ENCODE measurements at places on chromosomes 6 and 20.
A peak's percentile ranks its signal among the peaks of the same experiment; 100 is the strongest.

DNA sequence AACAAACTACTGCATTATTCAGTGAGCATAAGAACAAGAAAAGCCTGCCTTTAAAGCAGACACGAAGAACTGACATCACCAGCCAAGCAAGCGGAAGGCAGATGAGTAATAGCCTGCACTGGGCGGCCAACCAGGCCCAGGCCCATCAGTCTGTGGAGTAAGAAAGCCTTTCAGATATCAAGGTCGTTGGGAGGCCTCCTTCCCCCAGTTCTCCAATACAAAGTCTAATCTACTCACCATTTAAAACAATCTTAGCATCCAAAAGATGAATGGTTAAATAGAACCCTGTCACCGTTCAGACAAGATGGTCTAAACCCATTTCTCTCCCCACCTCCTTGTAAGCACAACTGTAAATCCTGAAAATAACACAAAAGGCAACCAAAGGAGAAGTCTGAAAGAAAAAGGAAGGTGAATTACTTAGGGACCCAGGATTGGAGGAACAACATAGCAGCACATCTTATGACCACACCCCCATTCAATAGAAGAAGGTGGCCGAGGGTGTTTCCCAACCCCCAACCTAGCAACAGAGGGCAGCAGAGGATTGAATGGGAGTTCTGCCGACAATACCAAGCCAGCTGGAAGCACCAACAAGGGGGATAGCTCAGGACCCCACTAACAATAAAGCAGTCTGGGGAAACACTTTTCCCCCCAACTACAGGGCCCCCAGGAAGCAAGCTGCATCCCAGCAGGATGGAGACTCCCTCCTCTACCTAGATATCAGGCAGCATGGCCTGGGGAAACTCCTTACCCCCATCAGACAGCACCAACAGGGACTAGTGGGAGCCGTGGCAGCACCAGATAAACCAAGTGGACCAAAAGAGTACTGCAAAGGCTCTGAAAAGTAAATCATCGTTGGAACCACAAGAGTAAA, 67.9 kb downstream of the ZHX3 start:
- DNase-seq: no peak

DNA sequence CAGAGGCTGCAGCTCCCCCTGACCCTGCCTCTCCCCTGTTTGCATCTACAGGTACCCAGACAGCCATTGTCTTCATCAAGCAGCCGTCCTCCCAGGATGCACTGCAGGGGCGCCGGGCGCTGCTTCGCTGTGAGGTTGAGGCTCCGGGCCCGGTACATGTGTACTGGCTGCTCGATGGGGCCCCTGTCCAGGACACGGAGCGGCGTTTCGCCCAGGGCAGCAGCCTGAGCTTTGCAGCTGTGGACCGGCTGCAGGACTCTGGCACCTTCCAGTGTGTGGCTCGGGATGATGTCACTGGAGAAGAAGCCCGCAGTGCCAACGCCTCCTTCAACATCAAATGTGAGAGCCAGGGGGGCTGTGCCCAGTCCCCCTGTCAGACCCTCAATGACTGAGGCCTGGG, 42.1 kb upstream of the SRF start:
- DNase-seq: no peak

GRCh38 chr20:15977026-15977425, 596.2 kb downstream of the KIF16B start:
- no peak for DNase-seq

GRCh38 chr20:17568972-17569521, 828 bp upstream of the DSTN start:
- peak; percentile 1 for DNase-seq

DNA sequence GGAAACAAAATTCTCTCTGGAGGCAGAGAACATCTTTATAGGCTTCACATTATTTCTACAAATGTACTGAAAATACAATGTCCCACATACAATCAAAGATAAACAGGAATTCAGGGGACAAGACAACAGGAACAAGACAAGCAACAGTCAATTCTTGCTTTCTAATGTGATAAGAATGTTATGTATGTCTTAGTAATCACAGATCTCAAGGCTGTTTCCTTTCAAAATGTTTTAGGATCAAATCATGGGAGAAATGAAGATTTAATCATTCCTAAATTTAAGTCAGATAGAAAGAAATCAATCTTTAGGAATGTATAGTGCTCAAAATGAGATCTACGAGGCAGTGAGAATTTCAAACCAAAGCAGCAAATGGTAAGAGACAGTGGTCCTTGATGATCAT, 32.1 kb downstream of the NEDD9 start:
- no peak for DNase-seq

- peak; percentile 82 for DNase-seq
These were observed 53.9 kb upstream of the TAGAP start for GRCh38 chr6:159098636-159099106.

GRCh38 chr20:45290677-45291355, 15.8 kb upstream of the RBPJL start:
- peak; percentile 56 for DNase-seq

GRCh38 chr6:11714116-11714797, 64.3 kb downstream of the ADTRP start:
- DNase-seq: peak; percentile 52

- no peak for DNase-seq
These were observed 1129.5 kb downstream of the EPHA7 start for GRCh38 chr6:92289831-92290230.

DNA sequence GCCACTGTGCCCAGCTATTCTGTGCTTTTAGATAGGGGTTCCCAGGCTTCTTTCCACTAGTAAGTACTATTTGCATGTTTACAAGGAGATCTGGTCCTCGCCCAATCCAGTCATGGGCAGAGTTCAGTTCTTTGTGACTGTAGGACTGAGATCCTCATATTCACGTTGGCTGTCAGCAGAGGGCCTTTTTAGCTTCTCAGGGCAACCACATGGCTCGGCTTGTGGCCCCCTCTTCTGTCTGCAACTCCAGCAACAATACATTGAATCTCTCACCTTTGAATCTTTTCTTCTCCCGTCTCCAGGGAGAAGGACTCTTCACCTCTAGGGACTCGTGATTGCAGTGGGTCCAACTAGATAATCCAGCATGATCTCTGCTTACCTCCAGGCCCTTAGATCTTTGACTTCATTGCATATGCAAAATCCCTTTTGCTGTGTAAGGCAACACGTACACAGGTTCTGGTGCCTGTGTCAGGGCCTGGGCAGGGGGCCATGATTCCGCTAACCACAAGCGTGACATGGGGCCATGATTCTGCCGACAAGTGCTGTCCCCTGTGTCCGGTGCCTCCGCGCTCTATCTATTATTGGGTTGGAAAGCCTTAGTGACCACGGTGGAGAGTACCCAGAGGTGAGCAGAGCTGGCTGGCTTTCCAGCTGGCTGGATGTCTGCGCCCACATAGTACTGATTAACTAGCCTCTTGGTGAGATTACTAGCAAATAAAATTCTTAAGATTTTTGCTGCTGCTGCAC, 5.1 kb downstream of the CCR6 start:
- no peak for DNase-seq

- DNase-seq: no peak
These were observed 162.0 kb downstream of the FAXC start for GRCh38 chr6:99187429-99187828.

DNA sequence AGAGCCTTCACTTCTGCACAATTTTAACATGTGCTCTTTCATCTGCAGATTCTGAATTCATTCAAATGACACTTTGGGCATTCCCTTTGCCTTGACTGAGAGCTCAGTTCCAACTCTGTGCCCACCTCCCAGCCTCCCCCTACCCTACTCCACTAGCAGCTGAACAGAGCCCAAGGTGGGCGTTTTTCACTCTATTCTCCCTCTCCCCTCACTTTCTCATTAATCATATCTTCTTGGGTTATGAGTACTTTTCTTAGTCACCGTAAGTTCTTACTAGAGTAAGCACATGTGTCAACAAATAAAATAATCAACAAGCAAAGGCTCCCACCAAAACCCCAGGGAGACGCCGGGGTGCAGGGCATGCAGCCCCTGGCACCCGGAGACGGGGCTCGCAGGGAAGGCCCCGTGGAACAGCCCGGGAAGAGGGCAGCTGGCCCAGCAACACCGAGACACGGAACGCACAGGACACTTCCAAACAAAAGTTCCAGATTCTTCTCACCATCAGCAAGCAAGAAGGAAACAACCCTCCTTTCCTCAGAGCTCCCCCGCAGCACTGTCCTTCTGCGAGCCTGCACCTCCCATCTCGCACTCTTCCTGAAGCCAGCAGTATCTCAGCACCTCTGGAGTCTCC, 34.1 kb downstream of the TAF4 start:
- DNase-seq: no peak

DNA sequence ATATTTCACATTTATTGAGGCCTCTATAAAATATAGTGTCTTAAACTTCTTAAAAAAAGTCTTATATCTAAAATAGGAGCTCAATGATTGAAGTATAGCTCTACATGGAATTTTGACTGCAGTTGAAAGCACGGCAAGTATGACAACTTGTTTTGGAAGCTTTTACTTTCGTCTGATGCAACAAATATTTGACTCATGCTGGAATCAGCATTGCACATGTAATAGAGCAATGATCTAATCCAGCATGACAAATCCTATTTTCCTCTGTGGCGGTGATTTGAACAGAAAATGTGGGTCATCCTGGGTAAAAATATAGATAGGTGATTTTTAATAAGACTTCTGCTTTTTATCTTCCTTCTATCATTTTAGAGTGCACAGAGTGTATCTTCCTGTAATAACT, 111.6 kb downstream of the TINAG start:
- no peak for DNase-seq

- DNase-seq: no peak
These were observed 63.7 kb downstream of the PAK5 start for GRCh38 chr20:9775176-9775575.

DNA sequence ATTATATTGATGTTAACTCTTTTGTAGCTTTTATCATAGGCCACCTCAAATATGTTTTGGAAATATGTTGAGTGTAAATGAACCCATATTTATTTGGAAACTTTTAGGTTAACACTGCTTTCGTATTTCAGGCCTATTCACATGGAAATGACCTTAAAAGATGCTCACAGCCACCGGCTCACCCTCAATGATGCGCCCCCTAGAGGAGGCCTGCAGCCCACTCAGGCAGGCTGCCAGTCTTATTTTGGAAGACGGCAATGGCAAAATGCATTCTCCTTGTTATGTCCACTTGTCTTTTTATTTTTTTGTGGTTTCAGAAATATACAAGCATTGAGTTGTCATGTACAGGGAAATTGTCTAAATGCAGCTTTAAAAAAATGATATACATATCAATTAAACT, 869.7 kb downstream of the PHF3 start:
- no peak for DNase-seq

GRCh38 chr6:147821295-147821897, 312.9 kb downstream of the SAMD5 start:
- no peak for DNase-seq

DNA sequence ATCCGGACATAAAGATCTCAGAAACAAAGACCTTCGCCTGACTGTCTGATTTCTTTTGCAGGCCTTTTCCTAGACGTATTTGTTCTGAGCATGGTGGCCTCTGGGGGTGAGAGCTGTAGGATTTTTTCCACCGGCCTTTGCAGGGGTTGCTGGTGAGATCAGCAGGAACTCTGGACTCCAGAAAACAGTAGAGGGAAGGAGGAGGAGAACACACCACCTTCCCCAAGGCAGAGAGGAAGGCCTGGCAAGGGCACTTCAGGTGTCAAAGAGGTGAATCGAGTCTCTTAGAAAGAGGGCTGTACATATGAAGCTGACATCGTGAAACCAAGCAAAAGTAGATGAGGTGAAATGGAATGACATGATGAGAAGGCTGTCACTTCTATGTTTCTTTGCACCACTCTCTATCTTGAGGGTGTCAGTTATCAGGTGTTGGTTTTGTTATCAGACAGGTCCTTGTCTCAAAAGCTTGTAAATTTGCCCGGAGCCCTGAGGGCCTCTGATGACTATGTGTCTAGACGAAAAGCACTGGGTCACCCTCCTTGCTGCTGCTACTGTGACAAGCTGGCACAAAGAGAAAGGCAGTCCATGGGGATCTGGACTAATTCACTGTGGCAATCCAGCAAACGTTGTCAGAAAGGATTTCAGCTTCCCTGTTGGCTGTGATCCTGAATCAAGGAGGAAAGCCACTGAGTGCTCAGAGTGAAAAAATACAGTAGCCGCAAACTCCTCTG, 91.3 kb upstream of the MAP3K7 start:
- DNase-seq: no peak

DNA sequence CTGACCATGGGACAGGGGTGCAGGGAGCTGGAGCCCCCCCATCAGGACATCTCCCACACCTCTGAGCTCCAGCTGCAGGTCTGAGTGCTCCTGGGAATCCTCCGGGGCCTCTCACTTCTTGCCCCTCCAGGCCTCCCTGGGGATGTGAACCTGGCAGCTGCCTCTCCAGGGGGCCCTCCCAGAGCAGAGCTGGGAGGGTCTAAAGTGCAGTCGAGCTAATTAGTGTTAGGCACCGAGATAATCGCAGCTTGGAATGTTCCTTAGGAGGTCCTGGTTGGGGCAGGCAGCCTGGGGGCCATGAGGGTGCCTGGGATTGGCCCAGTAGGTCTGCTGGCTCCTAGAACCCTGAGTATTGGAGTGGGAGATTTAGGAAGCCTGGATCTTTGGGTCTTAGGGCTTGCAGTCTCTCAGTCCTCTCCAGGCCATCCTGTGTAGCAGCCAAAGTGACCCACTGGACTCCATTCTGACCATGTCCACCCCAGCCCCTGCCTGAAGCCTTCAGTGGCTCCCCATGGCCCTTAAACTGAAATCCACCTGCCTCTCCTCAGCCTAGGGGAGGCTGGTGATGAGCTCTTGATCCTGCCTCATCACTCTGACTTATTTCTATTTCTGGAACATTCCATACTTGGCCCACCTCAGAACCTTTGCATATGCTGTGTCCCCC, 26.0 kb downstream of the CEBPB start:
- no peak for DNase-seq

DNA sequence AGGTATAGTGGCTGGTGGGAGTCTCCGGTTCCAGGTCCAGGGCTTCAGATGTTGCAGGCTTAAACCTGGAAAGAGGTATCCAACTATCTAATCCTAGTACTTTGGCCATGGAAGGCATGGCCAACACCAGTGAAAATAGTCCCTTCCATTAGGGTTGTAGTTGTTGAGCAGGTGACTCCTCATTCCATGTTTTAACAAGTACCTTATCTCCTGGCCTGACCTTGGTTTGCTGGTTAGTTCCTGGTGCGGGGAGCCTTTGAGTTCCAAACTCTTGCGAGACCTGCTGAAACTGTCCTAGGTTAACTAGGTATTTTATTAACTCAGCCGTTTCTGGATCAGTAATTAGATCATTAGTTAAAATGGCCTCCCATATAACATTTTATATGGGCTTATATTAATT, 165.1 kb upstream of the PROKR2 start:
- no peak for DNase-seq

DNA sequence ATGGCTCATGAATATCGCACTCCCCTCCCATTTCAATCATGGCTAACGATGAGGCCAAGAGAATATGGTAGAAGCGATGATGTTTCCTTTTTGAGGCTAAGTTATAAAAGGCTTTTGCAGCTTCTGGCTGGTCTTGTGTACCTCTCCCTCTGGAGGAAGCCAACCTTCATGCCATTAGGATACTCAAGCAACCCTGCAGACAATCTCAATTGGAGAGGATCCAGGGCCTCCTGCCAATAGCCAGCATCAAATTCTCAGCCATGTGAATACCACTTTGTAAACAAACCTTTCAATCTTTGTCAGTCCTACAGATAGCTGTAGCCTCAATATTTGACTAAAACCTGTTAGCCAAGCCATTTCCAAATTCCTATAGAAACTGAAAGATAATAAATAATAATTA, 738.4 kb downstream of the KIF16B start:
- no peak for DNase-seq

GRCh38 chr6:137013738-137014602, 30.8 kb downstream of the IL20RA start:
- no peak for DNase-seq
